ENCODE measurements at places on chromosomes 5 and 9.

DNA sequence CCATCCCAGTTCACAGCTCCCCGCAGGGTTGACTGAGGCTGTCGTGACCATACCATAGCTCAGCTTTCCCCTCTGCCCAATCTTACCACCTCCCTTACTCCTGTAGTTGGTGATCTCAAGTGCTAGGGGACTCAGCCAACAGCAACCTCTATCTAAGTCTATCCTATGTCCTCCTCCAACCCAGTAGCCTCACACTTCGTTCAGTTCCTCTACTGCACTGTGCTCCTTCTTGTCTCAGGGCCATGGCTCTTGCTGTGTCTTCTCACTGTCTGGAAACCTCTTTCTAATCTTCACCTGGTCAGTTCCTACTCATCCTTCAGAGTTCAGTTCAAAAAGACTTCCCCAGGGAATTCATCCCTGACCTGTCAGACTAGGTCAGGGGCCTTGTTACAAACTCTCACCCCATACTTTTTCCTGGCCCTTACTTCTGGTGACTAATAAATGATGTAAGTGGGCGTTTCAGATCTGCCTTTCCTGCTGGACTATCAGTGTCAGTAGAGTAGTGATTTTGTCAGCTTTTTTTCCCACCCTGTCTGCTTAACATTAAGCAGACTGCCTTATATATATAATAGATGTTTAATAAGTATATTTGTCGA lies 53.6 kb upstream of the NR3C1 start:
- DNase-seq: no peak

GRCh38 chr5:10743526-10743925 lies 17.5 kb downstream of the DAP start:
- no peak for DNase-seq

- DNase-seq: no peak
Observed at GRCh38 chr5:132825033-132825833, 5.2 kb downstream of the SHROOM1 start.

DNA sequence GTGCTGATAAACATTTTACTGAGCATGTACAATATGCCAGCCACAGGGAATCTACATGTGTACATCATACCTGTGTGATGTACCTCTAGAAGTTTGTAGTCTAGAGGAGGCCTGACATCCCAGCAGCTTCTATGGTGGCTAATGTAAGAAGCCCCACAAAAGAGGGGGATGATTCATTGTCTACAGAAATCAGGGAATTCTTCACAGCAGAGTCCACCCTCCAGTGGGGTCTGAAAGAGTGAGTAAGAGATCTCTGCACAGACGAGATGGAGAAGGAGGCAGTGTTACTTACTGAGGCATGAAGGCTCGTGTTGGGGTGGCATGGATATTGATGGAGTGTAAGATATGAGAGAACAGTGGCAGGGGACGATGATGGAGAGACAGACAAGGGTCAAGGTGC lies 103.0 kb downstream of the NTRK2 start:
- DNase-seq: no peak

DNA sequence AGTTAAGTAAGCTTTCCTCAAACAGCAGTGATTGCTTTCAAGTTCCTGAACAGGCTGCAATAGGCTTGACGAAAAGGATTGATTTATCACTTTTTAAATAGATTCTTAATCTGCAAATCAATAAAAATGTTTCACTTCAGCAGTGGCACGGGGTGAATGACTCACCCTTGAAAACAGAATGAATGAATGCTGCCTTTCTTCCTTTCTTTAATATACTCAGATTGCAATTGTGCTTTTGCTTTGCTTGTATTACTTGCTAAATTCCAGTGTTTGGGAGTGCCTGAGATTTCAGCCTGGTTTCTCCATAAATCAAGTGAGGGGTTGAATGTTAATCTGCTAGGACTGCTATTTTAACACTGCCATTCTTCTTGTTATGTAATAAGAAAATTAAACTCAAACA lies 1293.8 kb downstream of the PTPRD start:
- no peak for DNase-seq

DNA sequence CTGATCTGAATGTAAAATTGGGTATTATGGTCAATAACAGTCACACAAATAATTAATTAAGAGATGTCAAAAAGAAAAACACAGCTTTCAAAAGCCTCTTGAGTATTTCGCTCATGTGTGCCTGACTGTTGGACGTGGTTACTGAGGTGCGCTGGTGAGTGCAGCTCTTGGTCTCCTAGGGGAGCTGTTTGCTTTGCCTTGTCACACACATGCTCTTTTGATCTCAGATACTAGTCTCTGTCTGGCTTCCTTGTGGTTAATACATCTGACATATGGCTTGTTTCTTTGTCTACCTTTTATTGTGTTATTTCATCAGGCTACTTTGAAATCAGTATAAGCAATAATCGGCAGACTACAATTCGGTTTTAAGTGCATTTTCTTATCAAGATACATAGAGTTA lies 51.5 kb downstream of the PCSK1 start:
- DNase-seq: no peak

DNA sequence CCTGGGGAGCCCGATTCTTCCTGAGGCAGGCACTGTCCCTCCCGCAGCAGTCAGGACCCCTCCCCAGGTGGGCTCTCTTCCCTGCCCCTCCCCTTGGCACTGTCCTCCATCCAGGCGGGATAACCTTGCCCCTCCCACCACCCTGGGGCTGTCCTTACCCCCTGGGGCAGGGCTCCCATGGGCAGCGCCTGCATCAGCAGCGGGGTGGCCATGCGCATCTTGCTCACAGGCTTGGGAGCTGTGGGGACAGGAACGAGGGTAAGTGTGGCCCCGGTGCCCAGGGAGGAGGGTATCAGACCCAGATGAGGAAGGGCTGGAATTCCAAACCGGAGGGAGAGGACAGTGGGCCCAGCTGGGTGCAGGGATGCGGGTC lies 6.0 kb downstream of the CD74 start:
- DNase-seq: no peak

DNA sequence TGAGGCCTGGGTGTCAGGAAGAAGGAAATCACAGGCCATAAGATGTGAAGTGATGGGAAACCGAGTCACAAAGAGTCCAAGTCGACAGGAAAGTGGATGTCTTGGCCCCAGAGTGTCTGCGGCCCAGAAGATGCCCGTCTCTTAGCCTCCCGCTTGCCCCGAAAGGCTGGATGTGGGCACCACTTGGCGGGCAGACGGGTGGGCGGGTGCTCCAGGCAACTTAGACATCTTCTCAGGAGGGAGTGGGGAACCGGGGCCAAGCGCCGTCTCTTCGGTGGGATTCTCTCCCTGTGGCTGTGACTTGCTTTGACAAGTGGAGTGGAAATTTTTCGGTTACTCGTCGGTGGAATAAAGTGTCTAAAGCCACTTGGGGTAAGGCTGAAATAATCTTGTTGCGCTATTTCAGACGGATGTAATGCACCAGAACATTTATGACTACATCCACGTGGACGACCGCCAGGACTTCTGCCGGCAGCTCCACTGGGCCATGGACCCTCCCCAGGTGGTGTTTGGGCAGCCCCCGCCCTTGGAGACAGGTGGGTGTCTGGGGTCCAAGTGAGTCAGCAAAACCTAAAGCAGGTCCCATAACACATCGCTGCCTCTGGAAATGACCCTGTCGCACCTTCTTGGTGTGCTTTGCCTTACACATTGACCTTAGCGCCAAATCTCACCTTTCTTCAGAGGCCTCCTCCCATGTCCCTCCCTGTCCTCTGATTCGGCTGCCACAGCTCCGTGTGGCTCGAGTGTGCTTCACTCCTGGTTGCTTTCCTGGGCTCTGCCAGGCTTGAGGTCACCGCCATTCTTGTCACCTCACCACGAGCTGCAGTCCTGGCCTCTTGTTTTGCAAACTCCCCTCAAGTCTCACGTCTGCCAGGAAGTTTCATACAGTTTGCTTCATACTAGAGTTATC lies 20.4 kb upstream of the EXOC3 start:
- DNase-seq: no peak

GRCh38 chr5:81850501-81851357 lies 99.8 kb upstream of the SSBP2 start:
- no peak for DNase-seq

DNA sequence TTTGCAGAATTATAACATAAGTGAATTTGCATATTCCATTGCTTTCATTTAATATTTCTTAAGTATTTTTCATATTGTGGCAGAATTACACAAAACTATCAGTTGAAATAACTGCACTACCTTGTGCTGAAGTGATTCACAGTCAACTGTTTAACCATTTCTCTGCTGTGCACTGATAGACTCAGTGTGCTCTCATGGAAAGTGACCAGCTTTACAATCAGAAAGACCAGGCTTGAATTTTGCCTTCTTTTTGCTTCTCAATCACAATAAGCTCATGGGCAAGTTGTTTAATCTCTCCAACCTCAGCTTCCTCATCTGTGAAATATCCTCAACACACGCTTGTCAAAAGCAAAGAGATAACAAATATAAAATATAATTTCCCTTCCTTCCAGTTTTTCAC lies 18.3 kb downstream of the CDK5RAP2 start:
- DNase-seq: no peak

GRCh38 chr5:65262649-65263059 lies 219.1 kb downstream of the ADAMTS6 start:
- no peak for DNase-seq

GRCh38 chr9:13841746-13842462 lies 472.0 kb downstream of the NFIB start:
- DNase-seq: no peak

GRCh38 chr5:125005266-125005665 lies 258.8 kb upstream of the ZNF608 start:
- no peak for DNase-seq

DNA sequence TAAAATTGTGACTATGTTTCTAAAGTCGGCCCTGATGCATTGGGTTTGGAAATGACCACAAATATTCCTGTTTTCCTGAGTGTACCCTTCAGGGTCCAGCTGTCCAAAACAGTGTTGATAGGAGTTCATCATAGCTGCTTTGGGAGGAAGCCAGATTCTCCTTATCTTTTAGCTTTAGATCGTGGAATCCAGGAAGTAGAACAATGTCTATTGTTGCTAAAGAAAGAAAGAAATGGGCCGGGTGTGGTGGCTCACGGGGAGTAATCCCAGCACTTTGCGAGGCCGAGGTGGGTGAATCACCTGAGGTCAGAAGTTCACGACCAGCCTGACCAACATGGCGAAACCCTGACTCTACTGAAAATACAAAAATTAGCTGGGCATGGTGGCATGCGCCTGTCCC lies 9.5 kb downstream of the CAVIN4 start:
- DNase-seq: no peak

GRCh38 chr5:1478271-1479035 lies 33.2 kb upstream of the SLC6A3 start:
- peak; percentile 43 for DNase-seq

GRCh38 chr9:134792627-134793026 lies 88.0 kb upstream of the FCN2 start:
- no peak for DNase-seq

GRCh38 chr9:2228641-2229040 lies 213.5 kb downstream of the SMARCA2 start:
- DNase-seq: no peak

- DNase-seq: no peak
Observed at GRCh38 chr5:154384480-154385235, 61.1 kb upstream of the SAP30L start.

- no peak for DNase-seq
Observed at GRCh38 chr5:176733406-176734262, 76.7 kb upstream of the UNC5A start.

- peak; percentile 53 for DNase-seq
Observed at GRCh38 chr9:84271531-84271900, 69.0 kb downstream of the SLC28A3 start.

GRCh38 chr5:173637340-173637739 lies 20.9 kb upstream of the BOD1 start:
- DNase-seq: no peak

- DNase-seq: no peak
Observed at GRCh38 chr5:55773057-55773456, 35.2 kb downstream of the DDX4 start.

DNA sequence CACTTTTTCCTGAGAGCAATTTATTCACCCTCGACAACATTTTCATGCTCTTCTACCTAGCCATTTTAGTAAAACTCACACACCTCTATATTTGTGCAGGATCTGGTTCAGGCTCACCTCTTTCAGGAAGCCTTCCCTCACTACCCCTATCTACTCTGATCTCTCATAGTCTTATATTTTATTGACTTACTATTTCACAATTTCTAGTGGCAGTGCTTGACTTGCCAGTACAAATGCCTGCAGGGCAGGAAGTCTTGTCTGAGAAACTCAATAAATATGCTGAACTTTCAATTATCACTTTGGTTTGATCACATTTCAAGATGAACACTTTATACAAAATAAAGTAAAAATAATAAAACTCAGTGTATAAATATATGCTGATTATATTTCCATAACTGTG lies 226.8 kb downstream of the CETN3 start:
- DNase-seq: no peak

GRCh38 chr9:91803970-91804752 lies 145.9 kb downstream of the ROR2 start:
- DNase-seq: no peak

GRCh38 chr5:157213527-157214243 lies 33.0 kb downstream of the ITK start:
- DNase-seq: no peak

- DNase-seq: no peak
Observed at GRCh38 chr5:60399507-60399906, 300.5 kb downstream of the DEPDC1B start.

DNA sequence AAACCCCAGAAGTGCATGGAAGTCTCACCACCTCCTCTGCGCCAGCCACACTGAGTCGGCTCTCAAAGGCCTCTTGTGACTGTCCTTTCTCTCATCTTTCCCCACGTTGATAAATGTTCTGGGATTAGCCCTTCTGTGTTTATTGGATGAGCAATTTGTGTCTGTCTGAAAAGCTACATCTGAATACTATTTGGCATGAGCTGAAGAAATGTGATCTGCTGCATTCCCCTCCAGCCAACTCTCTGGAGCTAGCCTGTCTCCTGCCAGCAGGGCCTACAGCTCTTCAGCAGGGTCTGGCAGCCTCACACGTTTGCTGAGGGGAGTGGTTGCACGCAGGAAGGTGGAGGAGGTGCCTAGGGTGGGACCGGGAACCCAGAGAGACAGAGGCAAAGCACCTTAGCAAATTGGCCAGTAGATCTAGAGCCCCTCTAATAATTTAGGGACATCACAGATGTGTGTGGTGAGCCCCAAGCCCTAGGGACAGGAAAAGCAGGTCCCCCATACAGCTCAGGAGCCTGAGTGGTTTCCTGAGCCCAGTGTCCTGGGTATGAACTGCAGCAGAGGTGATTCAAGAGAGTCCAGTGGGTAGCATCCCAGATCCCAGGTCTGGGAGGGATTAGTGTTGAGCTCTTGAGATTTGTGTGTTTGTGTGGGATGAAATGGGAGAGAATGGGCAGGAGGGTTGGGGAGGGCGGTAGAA lies 20.5 kb upstream of the B4GALT1 start:
- DNase-seq: no peak
